ENCODE measurements at places on chromosomes 6 and 20.
A peak's percentile ranks its signal among the peaks of the same experiment; 100 is the strongest.

DNA sequence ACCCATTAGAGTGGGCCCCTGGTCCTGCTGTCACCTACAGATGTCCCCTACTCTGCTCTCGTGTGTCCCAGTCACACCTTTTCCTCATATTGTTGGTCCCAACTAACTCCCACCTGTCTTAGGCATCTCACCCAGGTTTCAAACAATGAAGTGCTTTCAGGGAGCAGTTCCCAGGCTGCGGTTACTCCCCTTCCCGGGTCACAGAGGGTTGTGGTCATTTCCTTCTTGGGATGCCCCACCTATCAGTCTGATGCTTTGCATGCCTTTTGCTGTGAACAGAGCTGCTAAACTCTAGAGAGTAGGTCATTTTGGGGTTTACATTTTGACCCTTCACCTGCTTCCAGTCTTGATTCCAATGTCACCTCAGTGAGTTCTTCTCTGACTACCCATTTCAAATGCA, 181.6 kb downstream of the CDC5L start:
- DNase-seq = no peak

GRCh38 chr20:44829688-44830087, 19.3 kb upstream of the RIMS4 start:
- no peak for DNase-seq

GRCh38 chr6:110422444-110422822, 7.1 kb upstream of the DDO start:
- DNase-seq = no peak

- peak; percentile 70 for DNase-seq
Measured at GRCh38 chr6:13261464-13261994, 66.8 kb downstream of the TBC1D7 start.

- no peak for DNase-seq
Measured at GRCh38 chr20:54626126-54626525, 150.7 kb downstream of the DOK5 start.

GRCh38 chr6:30870546-30870945, 13.8 kb upstream of the DDR1 start:
- no peak for DNase-seq

- DNase-seq = no peak
Measured at GRCh38 chr6:153149891-153150290, 18.8 kb upstream of the RGS17 start.

DNA sequence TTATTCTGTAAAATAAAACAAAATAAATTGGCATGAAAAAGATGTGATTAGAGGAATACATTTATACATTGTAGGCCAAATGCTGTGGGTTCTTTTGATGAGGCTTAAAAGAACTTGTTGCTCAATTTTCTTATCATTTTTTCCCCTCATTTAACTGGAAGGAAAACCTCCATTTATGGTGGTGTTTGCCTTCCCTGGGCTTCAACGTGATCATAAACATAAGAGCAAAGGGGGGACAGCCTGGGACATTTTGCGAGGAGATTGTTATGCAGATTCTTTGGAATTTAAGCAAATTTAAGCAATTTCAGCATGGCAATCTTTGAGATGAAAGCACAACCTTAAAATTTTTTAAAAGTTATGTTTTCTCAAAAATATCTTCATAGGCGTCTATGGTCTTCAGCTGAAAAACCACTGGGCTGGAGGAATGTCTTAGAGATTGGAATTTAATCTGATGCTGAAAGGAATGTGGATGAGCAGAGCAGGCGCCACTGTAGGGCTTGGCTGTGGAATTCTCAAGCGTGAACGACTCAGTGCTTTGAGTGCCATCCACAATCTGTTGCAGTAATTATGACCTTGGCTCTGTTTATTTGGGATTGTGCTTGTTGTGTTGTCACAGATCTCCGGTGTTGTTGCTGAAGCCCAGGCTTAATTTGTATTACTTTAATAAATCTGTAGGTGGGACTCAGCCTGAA, 149.4 kb upstream of the MLIP start:
- no peak for DNase-seq

GRCh38 chr6:149909701-149910470, 12.0 kb upstream of the RAET1E start:
- no peak for DNase-seq

GRCh38 chr6:72328775-72329174, 293.1 kb upstream of the KCNQ5 start:
- DNase-seq = no peak

DNA sequence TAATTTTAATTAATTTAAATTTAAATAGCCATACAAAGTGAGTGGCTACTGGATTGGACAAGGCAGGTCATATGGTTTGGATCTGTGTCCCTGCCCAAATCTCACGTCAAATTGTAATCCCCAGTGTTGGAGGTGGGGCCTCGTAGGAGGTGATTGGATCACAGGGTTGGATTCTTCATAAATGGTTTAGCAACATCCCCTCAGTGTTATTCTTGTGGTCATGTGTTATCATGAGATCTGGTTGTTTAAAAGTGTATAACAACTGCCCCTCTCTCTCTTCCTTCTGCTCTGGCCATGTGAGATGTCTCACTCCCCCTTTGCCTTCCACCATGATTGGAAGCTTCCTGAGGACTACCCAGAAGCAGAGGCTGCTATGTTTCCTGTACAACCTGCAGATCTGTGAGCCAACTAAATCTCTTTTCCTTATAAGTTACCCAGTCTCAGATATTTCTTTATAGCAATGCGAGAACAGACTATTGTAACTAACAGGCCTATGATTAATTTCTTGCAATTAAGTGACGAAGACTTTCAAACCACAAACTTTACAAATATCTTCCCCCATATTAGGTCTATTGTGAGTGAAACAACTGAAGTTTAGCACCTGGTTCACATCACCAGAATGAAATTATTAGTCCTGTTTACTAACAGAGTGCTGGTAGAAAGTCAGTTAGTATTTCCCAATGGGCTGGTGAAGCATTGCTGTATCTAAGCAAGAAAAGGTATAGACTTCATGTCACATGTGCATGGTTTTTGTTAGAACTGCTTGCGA, 60.0 kb upstream of the TNFAIP3 start:
- DNase-seq = no peak

- no peak for DNase-seq
Measured at GRCh38 chr20:13286607-13287006, 65.5 kb downstream of the ISM1 start.

- DNase-seq = peak; percentile 35
Measured at GRCh38 chr6:45419571-45420082, 41.9 kb upstream of the SUPT3H start.

DNA sequence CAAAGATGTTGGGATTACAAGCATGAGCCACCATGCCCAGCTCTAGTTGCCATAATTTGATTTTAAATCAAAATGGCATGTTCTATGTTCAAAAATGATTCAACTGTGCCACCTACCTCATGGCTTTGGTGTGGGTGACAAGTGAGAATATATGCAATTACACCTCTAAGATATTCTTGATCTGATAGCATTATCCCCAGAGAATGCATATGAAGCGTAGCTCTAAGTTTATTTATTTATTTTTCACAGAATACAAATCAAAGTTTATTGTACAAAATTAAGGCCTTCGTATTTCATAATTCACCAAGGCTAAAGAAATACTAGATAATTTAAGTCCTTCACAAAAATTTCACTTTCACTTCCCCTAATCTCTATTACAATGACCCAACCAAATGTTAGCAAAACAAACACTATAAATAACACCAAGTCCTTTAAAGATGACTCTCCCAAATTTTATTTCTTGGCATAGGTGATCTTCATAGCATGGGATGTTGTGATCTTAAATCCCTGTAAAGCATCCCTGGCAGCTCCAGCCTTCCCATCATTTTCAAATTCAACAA, 205.9 kb upstream of the TAB2 start:
- DNase-seq = no peak

- no peak for DNase-seq
Measured at GRCh38 chr6:30062471-30063178, 1.6 kb downstream of the POLR1H start.

DNA sequence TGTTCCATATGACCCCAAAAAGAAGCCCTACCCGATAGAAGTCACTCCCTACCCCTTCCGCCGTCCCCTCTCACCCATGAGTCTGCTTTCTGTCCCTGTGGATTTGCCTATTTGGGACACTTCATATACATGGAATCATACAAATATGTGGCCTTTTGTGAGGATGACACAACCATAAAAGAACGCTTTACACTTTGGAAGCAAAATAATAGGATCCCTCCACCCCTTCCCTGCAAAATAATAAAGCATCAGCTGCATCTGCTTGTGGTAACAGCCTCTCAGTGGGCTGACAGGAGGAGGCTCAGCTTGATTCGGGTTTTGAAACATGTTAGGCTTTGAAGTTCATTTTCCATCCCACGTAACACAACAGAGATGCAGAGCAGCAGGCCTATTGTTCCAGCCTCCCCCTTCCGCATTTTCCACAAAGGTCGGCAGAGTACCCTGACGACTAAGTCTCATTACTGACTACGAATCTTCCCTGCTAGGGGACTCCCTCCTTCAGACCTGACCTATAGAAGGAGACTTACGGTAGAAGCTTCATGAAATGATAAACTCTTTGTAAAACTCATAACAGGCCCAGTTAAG, 99.1 kb downstream of the ALDH8A1 start:
- DNase-seq = no peak

DNA sequence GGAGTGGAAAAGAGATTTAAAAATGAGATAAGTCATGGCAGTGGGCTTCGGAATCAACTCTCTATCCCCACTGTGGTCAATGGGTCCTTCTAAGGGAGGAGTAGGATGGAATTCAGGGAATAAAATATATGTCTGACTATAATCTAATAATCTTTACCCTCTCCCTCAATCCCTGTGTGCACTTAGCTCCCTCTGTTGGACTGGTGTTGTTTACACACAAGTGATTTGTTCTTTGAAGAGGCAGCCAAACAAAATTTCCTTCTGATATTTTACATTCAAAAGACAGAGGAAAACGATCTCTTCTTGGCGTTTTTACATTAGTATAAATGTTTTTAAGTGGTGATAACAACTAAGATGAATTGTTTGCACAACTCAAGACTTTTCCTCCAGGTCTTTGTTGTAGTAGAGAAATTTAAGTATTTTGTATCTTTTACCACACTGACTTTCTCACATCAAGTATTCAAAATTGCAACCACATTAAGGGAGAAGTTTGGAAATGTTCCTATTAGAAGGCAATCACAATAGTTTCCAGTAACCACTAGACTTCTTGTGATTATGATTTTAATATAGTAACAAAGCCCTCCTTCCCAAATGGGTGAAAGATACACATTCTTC, 317.8 kb downstream of the CENPW start:
- DNase-seq = no peak

DNA sequence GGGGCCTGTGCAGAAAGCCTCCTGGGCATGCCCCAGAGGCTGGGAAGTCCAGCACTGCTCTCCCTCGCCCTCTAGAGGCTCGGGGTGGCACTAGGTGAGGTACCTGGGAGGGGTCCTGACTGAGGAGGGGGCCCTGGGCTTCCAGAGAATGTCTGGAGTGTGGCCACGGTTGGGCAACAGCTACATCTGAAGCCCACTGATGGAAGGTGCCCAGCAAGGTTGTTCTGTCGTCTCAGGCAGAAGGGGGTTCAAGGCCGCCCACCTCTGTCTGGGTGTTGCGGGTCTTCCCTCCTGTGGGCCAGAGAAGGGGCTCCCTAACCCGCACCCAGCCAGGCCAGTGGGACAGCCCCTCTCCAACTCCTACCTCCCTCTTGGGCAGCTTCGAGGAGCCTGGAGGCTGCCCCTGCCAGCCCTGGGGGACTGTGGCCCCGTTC, 11.4 kb upstream of the VEGFA start:
- no peak for DNase-seq

DNA sequence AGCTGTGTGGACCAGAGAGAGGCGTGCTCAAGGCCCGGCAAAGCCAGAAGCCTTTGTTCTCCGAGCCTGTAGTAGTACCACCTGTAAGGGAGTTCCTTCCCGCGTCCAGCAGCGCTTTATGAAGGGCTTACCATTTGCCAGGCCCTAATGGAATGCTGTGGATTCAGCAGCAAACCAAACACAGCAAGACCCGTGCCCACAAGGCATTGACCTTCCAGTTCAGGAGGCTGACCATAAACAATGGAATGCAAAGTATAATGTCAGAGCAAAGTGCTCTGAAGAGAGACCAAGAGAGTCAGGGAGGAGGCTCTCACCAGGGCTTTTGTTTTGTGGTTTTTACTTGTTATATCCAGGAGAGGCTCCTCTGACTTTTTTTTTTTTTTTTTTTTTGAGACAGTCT, 209.8 kb downstream of the ZMYND8 start:
- no peak for DNase-seq

DNA sequence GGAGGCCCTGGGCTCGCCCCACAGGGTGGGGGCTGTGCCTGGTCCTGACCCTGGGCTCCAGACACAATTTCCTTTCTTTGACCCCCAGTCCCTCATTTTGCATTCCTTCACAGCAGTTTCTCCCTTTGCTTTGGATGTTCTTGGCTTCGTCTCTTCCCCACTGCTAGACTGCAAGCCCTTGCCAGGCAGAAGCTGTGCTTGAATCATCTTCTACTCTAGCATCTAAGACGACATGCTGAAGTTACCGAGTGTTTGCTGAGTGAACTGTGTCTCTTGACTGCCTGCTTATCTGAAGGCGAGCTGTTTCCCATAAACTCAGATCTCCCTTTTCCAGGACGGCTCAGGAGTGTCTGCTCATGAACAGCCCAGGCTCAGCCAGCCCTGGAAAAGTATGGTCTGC, 14.3 kb upstream of the SYNDIG1 start:
- no peak for DNase-seq

DNA sequence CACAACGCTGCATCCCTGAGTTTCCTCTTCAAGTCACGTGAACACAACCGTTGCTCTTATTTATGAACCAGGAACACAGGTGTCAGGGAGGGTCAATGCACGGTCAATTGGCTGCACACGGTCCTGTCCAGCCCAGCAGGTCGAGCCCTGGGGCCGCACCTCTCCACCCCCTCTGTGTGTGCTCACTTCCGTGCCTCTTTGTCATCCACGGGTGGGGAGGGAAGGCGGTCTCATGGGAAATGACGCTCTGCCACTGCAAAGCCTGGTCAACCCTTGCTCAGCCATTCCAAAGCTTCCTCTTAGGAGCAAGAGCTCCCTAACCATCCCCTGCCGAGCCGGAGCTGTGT, 38.7 kb downstream of the DACT2 start:
- DNase-seq = no peak

- DNase-seq = no peak
Measured at GRCh38 chr20:45408646-45409213, 641 bp downstream of the DBNDD2 start.

- DNase-seq = no peak
Measured at GRCh38 chr6:169558774-169559441, 142.9 kb downstream of the WDR27 start.

DNA sequence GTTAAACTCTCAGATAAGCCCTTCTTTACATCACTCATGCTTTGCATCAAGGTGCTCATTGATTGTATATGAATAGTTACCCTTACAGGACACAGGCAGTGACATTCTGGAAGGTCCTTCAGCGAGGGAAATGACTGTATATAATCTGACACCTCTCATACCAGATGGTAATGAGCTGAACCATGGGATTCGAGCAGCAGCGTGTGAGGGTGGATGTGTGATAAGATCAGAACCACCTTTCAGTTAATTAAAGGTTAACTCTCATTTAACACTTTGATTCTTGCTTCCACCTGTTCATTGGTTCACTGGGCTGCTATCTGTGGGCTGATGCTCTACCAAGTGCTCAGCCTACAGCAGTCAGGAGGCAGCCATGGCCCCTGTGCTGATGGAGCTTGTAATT, 24.2 kb downstream of the NEDD9 start:
- DNase-seq = no peak

Measured in memory B cell (primary cell).